Muscle of leg (tissue), 16 donors: ENCODE measurements at places on chromosomes 12 and 14. TPM values are rescaled to one million over a fixed set of nuclear protein-coding genes. Genes with fewer than 3 reads are reported as not detected.

GRCh38 chr12:49980501-49981349, 8.0 kb downstream of the AQP6 start:
- H3K4me1 ChIP-seq, result peaks cover 26% of the 10 kb centered on the region
- peaks cover 3% of the 10 kb centered on the region for H3K27me3 ChIP-seq
- no peak for DNase-seq
- H3K27ac ChIP-seq, result no peak overlapping the region

GRCh38 chr14:42378274-42378673, 771.6 kb downstream of the LRFN5 start:
- no peaks in the 10 kb centered on the region for H3K27me3 ChIP-seq

DNA sequence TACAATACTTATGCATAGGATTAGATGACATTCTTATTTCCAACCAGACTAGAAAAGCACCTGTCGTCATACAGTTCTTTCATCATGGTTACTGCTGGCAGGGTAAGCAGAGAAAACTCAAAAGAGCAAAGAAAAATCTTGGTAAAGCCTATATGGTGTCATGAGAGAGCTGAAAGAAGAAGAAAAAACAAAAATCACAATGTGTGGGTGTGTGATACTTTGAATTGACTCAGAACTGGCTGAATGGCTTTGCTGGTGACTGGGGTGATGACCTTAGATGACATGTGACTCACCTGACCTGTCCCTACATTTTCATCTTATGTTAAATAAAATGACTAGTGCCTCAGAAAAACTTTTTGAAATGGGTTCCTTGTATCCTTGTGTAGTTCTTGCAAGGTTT, 278.1 kb upstream of the LMO3 start:
- H3K27me3 ChIP-seq, result no peaks in the 10 kb centered on the region
- no peaks in the 10 kb centered on the region for H3K36me3 ChIP-seq
- DNase-seq, result no peak
- no peaks in the 10 kb centered on the region for H3K4me1 ChIP-seq

RAB15 gene
- total RNA-seq, result 15.7 TPM

- no peak overlapping the region for H3K27ac ChIP-seq
- H3K4me1 ChIP-seq, result peaks cover 44% of the 10 kb centered on the region
- H3K4me3 ChIP-seq, result no peak overlapping the region
- peaks cover 32% of the 10 kb centered on the region for H3K27me3 ChIP-seq
- peaks cover 3% of the 10 kb centered on the region for H3K36me3 ChIP-seq
- no peak for DNase-seq
Measured at GRCh38 chr12:120365675-120366340, 3.2 kb downstream of the MSI1 start.

DNA sequence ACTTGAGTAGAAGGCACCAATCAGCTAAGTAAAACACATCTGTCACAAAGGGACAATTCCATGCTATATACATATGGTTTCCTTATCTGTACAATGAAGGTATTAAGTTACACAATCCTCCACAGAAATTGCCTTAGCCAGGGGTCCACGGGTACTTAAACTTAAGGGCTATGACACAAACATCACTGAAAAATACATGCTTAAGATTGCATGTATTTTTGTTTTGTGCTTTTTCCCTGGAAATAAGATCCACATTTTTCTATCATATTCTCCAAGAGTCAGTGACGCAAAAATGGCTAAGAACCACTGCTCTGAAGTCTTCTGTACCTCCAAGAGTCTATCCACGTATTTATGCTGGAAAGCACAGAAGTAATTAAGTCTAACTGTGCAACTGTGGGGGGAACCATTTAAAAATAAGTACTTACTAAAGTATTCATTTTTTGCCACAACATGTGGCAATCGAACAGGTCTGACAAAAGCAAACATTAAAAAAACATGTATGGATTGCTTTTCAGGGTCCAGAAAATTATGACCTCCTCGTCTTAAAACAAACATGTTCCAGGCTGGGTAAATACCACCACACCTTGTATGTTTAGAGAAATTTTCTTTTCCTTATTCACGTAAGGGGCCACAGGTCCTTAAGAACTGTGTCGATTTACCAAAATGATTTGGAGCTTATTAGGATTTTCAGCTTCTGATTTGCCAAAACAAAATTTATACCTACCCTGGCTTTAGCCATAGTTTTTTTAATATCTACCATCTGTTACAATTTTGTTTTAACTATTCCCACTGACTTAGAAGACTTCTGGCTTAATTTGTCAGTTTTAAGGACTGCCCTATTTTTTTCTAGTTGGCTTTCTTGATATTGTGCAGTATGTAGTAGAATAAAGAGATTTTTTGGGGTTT, 2.8 kb downstream of the SLC38A2 start:
- DNase-seq, result no peak
- peaks cover 41% of the 10 kb centered on the region for H3K36me3 ChIP-seq
- no peaks in the 10 kb centered on the region for H3K27me3 ChIP-seq

DNA sequence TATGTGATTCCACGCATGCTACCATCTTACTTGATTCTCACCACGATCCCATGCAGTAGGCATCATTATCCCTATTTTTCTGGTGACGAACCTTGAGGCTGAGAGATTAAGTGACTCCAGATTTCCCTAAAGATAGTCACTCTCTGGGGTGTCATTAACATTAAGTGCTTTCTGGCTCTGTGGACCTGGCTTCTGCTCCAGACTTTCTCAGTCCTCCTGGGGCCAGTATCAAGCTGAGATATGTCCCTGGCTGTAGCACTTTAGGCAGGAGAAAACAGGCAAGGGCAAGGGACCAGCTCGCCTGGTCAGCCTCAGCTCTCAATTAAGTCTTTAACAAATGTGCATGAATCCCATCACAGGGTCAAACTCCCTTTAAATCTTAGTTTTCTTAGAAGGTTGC, 38.3 kb upstream of the PRB2 start:
- no peaks in the 10 kb centered on the region for H3K36me3 ChIP-seq
- no peak overlapping the region for H3K27ac ChIP-seq
- no peak overlapping the region for H3K4me3 ChIP-seq
- no peak for DNase-seq
- H3K27me3 ChIP-seq, result no peaks in the 10 kb centered on the region

GRCh38 chr14:65320661-65321308, 91.7 kb upstream of the FUT8 start:
- no peak overlapping the region for H3K4me3 ChIP-seq
- DNase-seq, result no peak
- no peak overlapping the region for H3K27ac ChIP-seq
- H3K4me1 ChIP-seq, result no peaks in the 10 kb centered on the region
- no peaks in the 10 kb centered on the region for H3K27me3 ChIP-seq
- H3K36me3 ChIP-seq, result no peaks in the 10 kb centered on the region

DNA sequence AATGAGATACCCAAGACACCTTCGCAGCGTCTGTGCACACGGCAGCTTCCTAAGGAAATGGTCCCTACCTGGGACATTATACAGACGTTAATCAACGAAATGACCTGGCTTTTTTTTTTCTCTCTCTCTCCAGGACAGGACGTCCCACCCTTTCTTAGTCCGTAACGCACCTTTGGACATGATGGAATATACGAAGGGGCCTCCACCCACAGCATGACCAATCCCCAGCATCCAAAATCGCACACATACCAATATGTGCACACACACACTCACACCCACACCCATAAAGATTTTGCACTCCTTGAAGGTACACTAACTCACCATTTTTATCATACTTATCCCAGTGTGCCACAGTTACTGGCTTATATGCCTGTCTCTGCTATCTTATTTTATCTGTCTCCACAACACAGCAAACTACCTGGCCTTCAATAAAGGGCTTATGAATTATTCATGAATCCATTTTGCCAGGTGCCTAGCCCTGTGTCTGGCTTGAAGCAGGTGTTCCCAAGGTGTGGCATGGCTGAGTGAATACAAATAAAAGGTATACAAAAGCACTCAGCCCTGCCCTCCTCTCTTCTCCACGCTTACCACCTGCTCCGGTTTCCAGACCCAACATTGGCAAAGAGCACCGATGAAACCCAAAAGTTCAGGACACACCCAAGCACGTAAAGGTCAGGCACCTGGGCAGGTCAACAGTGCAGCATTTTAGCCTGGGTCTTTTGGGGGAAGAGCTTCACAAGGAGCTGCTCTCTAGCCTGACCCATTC, 2.2 kb downstream of the SCNN1A start:
- no peaks in the 10 kb centered on the region for H3K36me3 ChIP-seq
- H3K27ac ChIP-seq, result no peak overlapping the region
- H3K27me3 ChIP-seq, result no peaks in the 10 kb centered on the region
- DNase-seq, result no peak

PLEKHH1 gene
- 0.75 TPM for total RNA-seq

IFNG gene
- total RNA-seq, result not detected

DNA sequence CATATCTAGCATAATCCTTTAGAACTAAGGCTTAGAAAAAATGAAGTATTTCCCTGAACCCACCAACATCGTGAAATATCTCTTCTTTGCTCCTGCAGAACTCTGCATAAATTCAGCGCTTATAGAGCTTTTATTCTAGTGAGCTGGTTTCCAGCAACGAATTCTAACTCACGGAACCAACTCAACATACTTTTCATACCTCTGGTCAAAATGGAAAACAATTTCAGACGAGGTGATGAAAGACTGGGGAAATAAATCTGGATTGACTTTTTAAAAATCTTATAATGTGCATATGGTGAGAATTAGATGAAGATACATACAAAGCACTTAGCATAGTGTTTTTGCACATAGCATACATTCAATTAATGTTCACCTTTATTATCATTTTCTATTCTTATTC, 62.6 kb upstream of the BBS10 start:
- H3K27me3 ChIP-seq, result no peaks in the 10 kb centered on the region
- no peaks in the 10 kb centered on the region for H3K4me1 ChIP-seq
- H3K36me3 ChIP-seq, result no peaks in the 10 kb centered on the region
- DNase-seq, result no peak
- no peak overlapping the region for H3K27ac ChIP-seq
- no peak overlapping the region for H3K4me3 ChIP-seq

CCDC198 gene
- not detected for total RNA-seq

- H3K4me3 ChIP-seq, result no peak overlapping the region
- DNase-seq, result peak; percentile 73
- no peaks in the 10 kb centered on the region for H3K27me3 ChIP-seq
Measured at GRCh38 chr14:100675699-100676684, 50.7 kb upstream of the DLK1 start.

DNA sequence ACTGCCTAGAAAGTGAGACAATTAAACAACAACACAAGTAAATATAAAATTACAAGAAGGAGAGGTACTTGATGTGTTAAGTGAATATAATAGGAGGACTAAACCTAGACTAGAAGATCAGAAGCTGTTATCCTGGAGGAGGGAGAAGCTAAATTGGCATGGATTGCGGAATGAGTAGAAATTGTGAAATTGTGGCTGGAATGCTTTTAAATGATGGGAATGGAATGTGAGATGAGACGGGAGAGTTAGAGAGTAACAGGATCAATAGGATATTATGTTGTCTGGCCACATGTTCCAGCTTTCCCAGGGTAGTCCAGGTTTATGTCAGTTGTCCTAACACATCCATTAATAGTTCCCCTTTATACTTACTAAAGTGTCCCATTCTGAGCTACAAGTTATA, 44.0 kb upstream of the CPNE8 start:
- no peaks in the 10 kb centered on the region for H3K36me3 ChIP-seq
- H3K4me3 ChIP-seq, result no peak overlapping the region
- no peaks in the 10 kb centered on the region for H3K4me1 ChIP-seq
- H3K27ac ChIP-seq, result no peak overlapping the region
- H3K27me3 ChIP-seq, result no peaks in the 10 kb centered on the region

DNA sequence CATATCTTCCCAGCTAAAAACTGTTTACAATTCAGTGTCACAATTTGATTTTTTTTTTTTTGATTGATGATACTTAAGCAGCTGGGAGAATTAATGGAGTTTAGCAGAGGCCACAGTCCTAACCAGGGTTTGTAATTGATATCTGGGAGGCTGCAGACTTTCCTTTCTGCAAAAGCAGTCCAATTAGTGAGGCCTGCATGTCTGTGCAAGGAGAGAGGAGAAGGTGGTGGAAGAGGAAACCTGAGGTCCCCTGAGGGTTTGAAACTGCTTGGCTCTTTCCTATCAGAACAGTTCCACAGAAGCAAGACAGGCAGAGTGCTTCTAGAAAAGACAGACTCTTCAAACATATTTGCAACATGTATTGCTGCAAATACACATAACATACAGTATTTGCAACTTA, 160.8 kb upstream of the KRR1 start:
- no peaks in the 10 kb centered on the region for H3K27me3 ChIP-seq
- no peaks in the 10 kb centered on the region for H3K4me1 ChIP-seq
- H3K27ac ChIP-seq, result no peak overlapping the region
- H3K36me3 ChIP-seq, result no peaks in the 10 kb centered on the region
- H3K4me3 ChIP-seq, result no peak overlapping the region

DNA sequence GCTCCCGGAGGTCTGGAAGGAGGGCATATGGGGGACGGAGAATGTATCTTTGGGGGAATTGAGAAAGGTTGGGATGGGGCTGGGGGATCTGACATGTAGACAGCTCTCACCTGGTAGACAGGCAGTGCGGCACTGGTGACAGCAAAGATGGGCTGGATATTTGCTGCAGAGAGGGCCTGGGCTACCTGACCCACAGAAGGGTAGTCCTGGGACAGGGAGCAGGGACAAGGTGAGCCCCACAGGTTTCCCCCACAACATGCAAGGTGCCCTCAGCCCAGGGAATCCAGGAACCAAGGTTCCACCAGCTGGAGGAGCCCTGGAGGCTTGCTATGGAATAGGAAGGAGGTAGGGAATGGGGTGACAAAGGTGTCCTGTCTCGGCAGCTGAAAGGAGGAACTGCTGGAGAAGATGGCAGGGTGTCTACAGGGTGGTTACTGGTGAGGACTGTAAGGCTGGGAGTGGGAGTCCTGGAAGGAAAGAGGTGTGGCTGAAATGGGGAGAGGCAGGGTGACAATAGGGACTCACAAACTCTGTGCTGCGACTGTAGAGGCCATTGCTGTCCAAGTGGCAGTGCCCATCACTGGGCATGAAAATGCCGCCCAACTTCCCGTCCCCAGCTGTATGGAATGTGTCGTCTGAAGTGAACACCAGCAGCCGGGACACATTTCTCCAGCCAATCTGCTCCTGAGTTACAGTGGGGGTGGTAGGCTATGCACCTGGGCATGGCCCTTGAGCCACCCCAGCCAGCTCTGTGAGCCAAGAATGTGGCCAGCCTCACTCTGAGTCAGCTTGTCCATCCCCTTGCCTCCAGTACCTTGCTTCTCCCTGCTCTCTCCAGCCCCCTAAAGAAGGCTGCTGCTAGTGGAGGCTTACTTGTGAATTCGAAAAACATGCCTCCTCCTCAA, 11.3 kb downstream of the ITGB7 start:
- H3K36me3 ChIP-seq, result peaks cover 13% of the 10 kb centered on the region
- H3K27me3 ChIP-seq, result peaks cover 16% of the 10 kb centered on the region
- H3K4me1 ChIP-seq, result peaks cover 8% of the 10 kb centered on the region
- no peak for DNase-seq

GRCh38 chr14:75333606-75334548, 55.2 kb downstream of the FOS start:
- peaks cover 33% of the 10 kb centered on the region for H3K4me1 ChIP-seq
- peak; percentile 74 for DNase-seq
- H3K4me3 ChIP-seq, result no peak overlapping the region
- H3K27ac ChIP-seq, result peak overlapping the region; percentile 83
- H3K36me3 ChIP-seq, result no peaks in the 10 kb centered on the region

- DNase-seq, result peak; percentile 85
- H3K36me3 ChIP-seq, result no peaks in the 10 kb centered on the region
- H3K4me3 ChIP-seq, result no peak overlapping the region
- peaks cover 13% of the 10 kb centered on the region for H3K4me1 ChIP-seq
- peak overlapping the region; percentile 70 for H3K27ac ChIP-seq
Measured at GRCh38 chr12:92414170-92415070, 268.8 kb upstream of the BTG1 start.

REP15 gene
- total RNA-seq, result 1.3 TPM

GRCh38 chr12:65826353-65827171, 2.3 kb downstream of the HMGA2 start:
- H3K36me3 ChIP-seq, result no peaks in the 10 kb centered on the region
- peaks cover 17% of the 10 kb centered on the region for H3K4me1 ChIP-seq
- peak; percentile 59 for DNase-seq
- H3K27ac ChIP-seq, result peak overlapping the region; percentile 78
